ENCODE measurements at places on chromosomes 6 and 20.

GRCh38 chr20:51447097-51447764 is 95.3 kb downstream of the NFATC2 start:
- DNase-seq, result no peak

DNA sequence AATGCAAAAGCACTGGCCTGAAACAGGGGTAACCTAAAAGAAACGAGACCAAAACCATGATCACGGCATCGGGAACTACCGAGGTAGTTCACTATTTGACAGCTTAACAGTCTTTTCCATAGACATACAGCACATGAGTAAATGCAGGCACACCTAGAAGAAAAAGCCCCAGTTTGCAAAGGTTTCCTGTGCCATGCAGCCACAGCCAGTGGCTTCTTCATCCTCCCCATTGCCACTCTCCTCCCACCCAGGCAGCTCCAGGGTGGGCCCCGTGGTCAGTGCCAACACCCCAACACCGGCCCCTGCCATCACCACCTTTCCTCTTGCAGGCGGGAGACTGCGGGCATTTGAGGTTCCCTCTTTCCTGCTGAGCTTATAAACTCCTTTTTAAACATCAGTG is 115.4 kb downstream of the SLC23A2 start:
- DNase-seq, result no peak

GRCh38 chr6:9646342-9647070 is 768.4 kb downstream of the TFAP2A start:
- peak; percentile 80 for DNase-seq

- DNase-seq, result no peak
Observed at GRCh38 chr20:18802012-18802634, 11.5 kb upstream of the SCP2D1 start.

GRCh38 chr6:145887969-145888368 is 73.4 kb upstream of the FBXO30 start:
- DNase-seq, result peak; percentile 9

DNA sequence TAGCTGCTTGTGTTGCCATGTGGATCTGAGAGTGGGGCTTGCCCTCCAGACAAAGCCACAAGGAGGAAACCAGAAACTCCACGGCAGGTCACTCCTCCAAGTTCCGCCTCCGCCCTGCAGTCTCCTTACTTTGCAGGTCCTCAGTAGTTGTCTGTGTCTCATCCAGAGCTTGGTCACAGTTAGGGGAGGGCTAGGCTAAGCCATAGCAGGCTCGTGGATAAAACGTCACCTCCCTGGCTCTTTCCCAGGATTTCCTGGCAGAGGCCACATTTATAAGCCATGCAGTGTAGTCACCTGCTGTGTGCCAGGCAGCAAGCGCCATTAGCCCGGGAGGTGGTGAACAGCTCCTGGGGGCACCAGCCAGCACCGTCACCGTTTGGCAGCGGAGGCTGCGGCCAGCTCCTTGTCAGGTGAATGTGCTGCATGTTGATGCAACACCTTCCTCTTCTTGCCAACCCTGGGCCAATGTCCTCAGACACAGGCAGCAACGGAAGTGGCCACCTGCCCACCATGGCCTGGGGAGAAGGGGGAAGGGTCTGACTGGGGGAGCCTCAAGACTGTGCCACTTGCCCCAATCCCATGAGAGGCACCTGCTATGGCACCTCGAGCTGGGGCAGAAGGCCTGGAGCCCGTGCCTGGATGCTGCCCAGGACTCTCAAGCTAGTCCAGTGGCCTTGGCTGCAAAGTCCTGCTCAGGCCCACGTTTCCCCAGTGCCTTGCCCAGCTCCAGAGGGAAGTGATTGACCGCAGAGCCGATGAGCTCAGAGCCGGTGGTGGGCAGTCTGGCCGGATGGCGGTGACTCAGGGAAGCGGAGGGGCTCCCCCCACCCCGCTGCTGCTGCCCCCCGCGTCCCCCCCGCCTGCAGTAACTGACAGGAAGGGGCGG is 39.0 kb upstream of the SLCO4A1 start:
- peak; percentile 96 for DNase-seq
